ENCODE measurements at places on chromosomes 16 and 17. TPM values are rescaled to one million over a fixed set of nuclear protein-coding genes. Genes with fewer than 3 reads are reported as not detected.

Gene CCL3
- not detected for total RNA-seq

DNA sequence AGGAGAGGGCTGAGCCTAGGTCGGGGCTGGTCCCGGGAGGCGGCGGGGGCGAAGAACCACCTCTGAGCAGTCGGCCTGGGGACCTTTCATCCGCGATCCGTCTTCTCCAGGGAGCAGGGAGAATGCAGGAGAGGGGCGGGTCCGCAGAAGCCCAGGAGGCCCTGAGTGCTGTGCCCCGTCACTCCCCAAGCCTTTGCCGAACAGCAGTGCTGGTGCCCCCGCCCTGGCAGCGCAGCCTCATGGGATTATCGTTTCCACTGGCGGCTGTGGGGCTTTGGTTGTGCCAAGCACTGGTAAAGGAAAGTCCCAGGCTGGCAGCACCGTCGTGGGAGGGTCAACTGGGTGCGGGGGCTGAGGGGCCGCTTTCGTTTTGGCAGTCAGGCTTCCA, 631 bp downstream of the TBL3 start:
- DNase-seq: no peak

Gene SHCBP1
- 0.77 TPM for total RNA-seq

- DNase-seq: no peak
These were observed 23.5 kb downstream of the TRIM25 start for GRCh38 chr17:56890390-56890789.

- DNase-seq: no peak
These were observed 57.4 kb upstream of the TEKT3 start for GRCh38 chr17:15398736-15399331.

GRCh38 chr16:89360760-89361435, 129.5 kb downstream of the ANKRD11 start:
- no peak for DNase-seq
